ENCODE measurements at places on chromosomes 2 and 18.

GRCh38 chr2:168929031-168929430 lies 27.9 kb downstream of the G6PC2 start:
- no peak for DNase-seq

- no peak for DNase-seq
Observed at GRCh38 chr2:42578621-42579020, 10.2 kb downstream of the MTA3 start.

DNA sequence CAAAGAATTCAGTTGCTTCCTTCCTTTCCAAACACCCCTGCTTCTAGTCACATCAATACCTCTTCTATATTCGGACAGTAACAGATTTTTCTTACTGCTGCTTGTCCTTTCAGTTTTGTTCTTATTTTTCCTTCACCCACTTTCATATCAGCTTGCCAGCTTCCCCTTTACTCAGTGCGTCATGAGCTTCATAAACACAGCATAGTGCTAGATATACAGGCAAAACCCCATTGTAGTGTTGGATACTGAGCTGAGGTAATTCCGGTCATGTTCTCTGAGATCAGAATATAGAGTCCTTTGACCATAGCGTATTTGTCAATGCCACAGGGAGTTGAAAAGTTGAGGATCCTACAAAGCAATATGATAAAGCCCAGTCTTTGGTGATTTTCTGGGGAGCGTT lies 2.4 kb downstream of the FARP2 start:
- no peak for DNase-seq

- DNase-seq: no peak
Observed at GRCh38 chr18:73556904-73557303, 590.7 kb downstream of the FBXO15 start.

DNA sequence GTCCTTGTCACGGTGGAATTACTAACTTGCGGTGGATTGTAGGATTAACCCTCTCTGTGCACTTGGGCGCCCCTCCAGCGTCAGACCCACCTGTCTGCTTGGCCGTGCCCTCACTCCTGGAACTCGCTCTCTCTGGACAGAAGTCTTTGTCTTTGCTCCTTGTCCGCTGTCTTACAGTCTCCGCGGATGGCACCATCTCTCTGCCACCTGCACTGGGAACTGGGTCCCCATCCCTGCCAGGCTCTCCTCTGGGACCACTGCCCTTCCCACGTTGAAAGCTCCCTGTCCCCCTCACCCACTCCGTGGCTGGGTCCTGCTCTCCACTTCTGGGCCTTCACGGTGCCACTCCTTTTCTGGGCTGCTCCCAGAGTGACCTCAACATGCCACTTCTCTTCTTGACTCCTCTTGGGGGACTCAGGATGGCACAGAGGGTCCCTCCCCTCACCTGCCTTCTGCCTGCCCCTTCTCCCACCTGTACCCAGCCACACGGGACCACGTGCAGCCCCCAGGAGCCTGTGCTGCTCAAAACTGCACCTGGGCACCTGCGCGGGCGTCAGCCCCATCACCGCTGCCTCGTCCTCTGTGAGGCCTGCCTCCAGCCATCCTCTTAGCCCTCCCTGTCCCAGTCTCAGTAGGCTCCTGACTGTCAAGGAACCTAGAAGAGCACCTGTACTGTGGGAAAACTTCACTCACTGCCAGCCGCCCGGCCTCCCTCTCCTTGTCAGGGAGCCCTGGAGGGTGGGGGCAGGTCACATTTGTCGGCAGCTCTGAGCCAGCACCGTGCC lies 11.1 kb downstream of the CNDP2 start:
- no peak for DNase-seq

DNA sequence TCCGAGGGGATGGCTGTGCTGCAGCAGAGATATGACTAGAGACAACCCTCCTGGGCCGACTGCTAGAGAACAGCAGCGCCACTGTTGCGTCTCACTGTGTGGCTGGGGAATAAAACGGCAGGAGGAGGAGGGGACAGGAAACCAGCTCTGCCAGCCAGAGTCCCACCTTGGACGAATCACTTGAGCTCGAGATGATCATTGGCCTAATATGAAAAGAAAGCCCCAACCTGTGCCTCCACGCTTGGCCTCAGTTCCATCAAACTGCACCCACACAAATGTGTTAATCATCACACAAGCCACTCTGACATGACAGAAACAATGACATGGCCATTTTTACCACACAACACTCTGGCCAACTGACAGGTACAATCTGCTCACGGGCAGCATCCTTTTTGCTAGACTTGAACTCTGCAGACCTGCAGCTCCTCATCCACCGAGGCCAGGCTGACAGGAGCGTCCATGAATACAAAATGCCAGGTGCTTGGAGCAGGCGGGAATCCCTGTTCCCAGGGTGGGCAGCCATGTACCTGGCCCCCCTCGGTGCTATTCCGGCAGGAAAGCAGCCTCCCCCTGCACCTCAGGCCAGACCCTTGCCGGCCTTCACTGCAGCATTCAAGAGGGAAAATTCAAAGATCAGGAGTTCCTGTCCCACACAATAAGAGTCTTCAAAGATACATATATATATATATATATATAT lies 52.3 kb downstream of the PARD6G start:
- DNase-seq: no peak

DNA sequence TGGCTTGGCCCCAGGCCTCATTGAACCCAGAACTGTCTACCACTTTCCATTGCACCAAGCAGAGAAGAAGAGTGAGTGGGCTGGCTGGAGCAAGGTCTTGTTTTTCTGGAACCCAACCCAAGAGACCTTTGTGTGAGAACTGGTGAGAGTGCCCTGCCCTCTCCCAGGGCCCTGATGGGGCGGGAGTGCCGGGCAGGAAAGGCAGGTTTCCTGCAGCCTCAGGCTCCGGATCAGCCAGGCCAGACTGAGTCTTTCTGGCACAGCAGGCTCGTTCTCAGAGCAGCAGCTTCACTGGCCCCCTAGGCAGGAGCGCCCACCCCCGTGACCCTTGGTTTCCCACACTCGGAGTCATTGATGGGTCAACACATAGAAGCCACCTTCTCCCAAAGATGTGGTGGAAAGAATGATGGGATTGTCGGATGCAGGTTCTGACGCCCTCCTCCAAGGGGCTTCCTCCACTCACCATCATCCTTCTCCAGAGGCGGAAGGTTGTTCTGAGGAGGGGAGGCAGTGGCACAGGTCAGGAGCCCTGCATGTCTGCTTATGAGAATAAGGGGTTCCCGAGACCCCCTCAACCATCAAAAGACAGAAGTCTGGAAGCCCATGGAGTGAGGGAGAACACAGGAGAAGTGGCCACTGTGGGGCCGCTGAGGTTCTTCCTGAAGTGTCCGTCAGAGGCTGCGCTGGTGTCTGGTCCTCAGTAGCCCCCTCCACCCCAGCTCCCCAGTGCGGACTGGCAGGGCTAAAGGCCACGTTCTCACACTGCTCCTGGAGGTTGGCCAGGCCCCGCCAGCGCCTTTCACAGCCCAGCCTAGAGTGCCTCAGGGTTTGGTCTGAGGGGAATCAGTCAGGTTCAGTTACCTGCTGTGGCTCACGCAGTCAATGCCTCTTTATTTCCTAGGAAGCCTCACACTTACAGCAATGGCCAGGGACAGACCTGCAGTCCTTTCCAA lies 62.8 kb upstream of the LAPTM4A start:
- DNase-seq: no peak

DNA sequence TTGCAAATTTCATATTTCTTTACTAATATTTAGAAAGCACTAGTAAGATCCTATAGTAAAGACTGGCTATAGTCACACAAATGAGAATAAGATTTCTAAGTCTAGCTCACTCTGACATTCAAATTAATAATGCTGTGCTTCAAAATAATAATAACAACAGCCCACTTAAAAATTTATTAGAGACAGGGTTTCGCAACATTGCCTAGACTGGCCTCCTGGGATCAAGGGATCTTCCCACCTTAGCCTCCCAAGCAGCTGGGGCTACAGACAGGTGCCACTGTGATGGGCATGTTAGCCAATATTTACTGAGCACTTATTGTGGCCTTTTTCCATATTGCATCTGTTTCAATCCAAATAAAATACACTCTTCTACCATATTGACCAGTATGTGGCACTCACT lies 96.1 kb downstream of the PIEZO2 start:
- DNase-seq: no peak

GRCh38 chr18:59359576-59359952 lies 499 bp upstream of the LMAN1 start:
- no peak for DNase-seq

- DNase-seq: no peak
Observed at GRCh38 chr2:119234021-119235019, 10.7 kb downstream of the STEAP3 start.

- no peak for DNase-seq
Observed at GRCh38 chr2:118622913-118623312, 224.5 kb downstream of the EN1 start.

DNA sequence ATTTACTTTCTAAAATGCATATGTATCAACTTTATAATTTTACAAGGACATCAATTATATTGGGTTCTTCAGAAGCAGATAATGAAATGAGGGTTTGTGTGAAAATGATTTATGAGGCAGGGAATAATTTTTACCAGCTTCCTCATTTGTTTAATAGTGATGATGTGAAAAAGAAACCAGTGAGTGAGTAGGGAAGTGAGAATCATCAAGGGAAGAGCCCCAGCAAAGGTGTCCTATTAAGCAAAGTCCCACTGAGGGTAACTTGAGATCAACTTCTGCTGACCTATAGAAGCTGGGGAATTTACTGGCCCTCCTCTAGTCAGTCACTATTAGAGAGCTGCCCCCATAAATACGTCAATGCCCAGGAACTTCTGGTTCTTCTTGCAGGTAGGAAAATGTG lies 266.8 kb upstream of the LYPD1 start:
- DNase-seq: no peak

DNA sequence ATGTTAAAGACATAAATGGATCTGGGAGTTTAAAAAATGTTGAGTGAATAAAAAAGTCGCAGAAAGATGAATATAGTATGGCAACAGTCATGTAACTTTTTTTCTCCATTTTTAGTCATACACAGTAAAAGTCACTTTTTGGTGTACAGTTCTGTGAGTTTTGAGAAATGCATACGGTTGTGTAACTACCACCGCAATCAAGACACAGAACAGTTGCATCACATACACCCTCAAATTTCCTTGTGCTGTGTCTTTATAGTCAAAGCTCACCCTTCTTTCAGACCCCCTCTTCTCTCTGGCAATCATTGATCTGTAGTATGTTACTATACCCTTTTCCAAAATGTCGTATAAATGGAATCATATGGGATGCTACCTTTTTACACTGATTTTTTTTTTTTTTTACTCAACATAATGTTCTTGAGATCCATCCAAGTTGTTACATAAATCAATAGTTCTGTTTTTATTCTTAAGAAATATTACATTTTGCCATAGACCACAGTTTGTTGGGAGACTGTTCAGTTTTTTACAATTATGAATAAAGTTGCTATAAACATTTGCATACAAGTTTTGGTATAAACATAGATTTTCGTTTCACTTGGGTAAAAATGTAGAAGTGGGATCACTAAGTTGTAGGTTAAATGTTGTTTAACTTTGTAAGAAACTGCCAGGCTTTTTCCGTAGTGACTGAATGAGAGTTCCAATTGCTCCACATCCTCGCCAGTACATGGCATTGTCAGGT lies 35.4 kb upstream of the AGFG1 start:
- no peak for DNase-seq
